Activated T-cell treated with anti-CD3 and anti-CD28 coated beads for 48 hours (primary cell): ENCODE measurements at places on chromosomes 3 and 15.

- no peak for DNase-seq
These were observed 2.7 kb downstream of the COPS2 start for GRCh38 chr15:49152552-49153312.

DNA sequence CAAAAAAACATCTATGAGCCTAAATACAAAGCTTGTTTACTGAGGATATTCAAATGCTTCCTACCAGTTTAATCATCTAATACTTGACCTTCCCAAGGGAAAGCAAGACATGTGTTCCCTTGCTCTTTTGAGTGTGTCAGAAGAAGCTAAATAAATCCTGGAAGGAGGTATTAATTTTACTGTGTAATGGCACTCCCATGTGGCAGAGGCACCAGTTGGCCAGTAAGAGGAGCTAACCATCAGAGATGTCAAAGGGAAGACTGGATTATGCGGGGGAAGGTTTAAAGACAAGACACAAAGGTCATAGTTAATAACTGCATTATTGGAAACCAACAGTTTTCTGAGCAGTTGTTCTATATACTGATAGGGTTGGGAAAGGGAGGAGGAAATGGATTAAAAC is 125.1 kb downstream of the SUCLG2 start:
- DNase-seq, result no peak

- no peak for DNase-seq
These were observed 240.1 kb upstream of the LYSMD4 start for GRCh38 chr15:99973351-99973750.

DNA sequence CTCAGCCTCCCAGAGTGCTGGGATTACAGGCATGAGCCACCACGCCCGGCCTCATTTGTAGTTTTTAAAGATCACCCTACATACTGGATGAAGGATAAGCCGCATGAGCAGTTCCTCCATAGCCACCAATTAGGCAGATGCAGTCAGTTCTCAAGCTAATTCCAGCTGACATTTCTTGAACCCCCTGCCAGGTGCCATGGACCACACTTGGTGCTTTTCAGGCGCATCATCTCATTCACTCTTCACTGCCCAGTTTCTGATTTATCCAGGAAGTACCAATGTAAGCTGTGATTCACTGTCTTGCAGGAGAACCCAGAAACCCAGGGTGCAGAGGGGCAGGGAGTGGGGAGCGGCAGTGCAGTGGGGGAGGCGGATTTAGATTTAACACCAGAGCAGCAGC is 56.5 kb upstream of the RASA2 start:
- no peak for DNase-seq

DNA sequence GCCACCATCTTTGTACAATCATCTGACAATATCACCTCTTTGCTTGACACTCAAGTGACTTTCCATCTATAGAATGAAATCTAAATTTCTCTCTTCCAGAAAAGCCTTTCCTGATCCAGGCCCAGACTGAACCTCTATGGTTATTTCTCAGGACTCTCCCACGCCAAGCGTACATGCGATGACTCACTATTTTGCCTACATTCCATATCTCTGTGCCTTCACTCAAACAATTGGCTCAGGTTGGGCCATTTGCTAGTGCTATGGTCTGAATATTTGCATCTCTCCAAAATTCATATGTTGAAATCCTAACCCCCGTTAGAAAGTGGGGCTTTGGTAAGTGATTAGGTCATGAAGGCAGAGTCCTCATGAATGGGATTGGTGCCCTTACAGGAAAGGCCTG is 43.9 kb downstream of the ST3GAL6 start:
- DNase-seq, result no peak

DNA sequence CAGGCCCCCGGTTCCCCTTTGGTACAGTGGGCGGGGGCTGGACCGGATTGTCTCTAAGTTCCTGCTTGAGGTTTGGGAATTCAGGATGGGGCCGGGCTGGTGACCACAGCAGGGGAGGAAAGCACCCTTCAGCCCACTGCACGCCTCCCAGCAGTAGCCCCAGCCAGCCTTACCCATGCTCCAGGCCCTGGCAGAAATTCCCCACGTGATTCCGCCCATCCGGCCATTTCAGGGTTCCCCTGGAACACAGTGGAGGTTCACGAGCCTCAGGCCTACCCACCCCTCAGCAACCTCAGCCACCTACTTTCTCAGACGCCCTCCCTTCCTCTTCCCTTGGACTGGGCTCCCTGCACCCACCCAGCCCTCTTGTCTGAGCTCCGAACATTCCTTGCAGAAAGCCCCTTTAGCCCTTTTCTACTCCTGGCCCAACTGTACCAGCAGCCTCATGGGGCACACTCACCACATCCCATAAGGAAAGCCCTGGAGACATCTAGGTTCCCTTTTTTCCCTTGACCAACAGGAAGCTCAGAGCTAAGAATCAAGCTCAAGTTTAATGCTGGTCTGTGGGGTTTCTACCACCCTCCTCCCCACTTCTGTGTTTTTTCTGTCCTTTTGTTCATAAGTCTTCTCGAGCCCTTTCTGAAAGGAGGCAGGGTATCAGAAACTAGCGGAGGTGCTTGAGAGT is 11.5 kb downstream of the ALS2CL start:
- no peak for DNase-seq

GRCh38 chr15:98648654-98649471 is 524 bp downstream of the IGF1R start:
- peak; percentile 27 for DNase-seq

GRCh38 chr3:46239301-46239938 is 2.8 kb upstream of the CCR3 start:
- no peak for DNase-seq

- no peak for DNase-seq
These were observed 309.3 kb upstream of the TGFBR2 start for GRCh38 chr3:30297112-30297511.

- DNase-seq, result no peak
These were observed 90.7 kb upstream of the MEF2A start for GRCh38 chr15:99474909-99475753.

DNA sequence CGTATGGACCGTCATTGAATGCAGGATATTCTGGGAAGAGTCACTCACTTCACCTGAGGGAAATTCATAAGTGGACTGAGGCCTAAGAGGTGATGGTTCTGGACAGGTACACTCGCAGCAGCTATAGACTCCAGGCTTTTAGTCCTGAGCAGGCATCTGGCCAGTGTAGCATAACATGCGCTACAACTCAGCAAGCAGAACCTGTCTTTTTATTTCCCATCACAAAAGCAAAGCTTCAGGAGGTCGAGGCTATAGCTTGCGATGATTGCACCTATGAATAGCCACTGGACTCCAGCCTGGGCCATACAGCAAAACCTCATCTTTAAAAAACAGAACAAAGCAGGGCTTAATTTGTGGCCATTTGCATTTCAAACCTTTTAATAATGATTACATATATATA is 185.8 kb downstream of the KCNH8 start:
- DNase-seq, result no peak
